Urinary bladder (tissue), 4 donors: ENCODE measurements at places on chromosomes 11 and 22. TPM values are rescaled to one million over a fixed set of nuclear protein-coding genes. Genes with fewer than 3 reads are reported as not detected.

GRCh38 chr22:33579448-33580093 is 340.7 kb downstream of the LARGE1 start:
- no peak for DNase-seq

GRCh38 chr22:39475337-39475736 is 18.5 kb downstream of the MGAT3 start:
- DNase-seq: no peak

DNA sequence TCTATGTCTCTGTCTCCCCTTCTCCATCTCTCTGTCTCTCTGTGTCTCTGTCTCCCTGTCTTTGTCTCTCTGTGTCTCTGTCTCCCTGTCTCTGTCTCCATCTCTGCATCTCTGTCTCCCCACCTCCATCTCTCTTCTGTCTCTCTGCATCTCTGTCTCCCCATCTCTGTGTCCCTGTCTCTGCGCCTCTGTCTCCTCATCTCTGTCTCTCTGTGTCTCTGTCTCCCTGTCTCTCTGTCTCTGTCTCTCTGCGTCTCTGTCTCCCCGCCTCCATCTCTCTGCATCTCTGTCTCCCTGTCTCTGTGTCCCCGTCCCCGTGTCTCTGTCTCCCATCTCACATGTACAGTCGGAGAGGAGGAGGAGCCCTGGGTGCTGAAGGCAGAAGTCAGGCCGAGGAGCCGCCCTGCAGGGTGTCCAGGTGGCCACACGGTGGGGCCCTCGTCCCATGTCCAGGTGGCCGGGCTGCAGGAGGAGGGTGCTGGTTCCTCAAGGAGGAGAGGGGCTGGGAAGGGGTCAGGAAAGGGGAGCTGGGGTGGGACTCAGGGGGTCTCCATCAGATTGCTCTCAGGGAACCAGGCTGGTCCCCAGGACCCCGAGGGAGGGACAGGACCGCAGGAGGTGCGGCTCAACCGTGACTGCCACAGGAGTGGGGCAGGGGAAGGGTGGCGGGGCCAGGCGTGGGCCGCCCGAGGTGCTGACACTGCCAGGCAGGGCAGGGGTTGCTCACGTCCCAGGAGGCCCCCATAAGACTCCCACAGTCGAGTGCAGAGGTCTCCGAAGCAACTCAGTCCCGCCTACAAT is 25.6 kb upstream of the TH start:
- no peak for DNase-seq

The CBLIF gene
- not detected for polyA plus RNA-seq
